ENCODE measurements at places on chromosomes 4 and X. TPM values are rescaled to one million over a fixed set of nuclear protein-coding genes. Genes with fewer than 3 reads are reported as not detected.

Gene DLG3
- 22.8 TPM for total RNA-seq

Gene C4orf51
- total RNA-seq = not detected

Gene DSPP
- not detected for total RNA-seq

Gene TMPRSS11B
- total RNA-seq = not detected

Gene JADE3
- total RNA-seq = 0.31 TPM

- peak; percentile 48 for DNase-seq
Observed at GRCh38 chrX:24260842-24261550, 52.9 kb downstream of the SUPT20HL2 start.

- no peak for DNase-seq
Observed at GRCh38 chr4:8560265-8561047, 19.7 kb upstream of the GPR78 start.

GRCh38 chr4:52112411-52112810 lies 61.3 kb downstream of the SPATA18 start:
- no peak for DNase-seq

DNA sequence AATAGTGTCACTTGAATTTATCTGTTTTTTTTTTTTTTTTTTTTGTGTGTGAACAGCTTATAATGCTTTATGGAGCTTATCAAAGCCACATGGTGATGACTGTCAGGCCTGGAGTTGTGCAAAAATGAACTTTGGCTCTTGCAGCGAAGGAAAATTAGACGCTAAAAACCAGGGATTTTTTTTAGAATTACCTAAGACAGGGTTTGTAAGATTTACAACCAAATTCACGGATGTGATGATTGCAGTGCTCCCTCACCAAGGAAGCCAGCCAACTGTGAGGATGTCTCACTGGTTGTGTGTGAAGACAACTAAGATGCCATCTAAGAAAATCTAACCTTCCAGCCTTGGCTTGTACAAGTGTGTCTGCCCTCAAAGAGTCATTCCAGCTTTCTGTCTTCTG lies 127.1 kb upstream of the SLC4A4 start:
- no peak for DNase-seq

DNA sequence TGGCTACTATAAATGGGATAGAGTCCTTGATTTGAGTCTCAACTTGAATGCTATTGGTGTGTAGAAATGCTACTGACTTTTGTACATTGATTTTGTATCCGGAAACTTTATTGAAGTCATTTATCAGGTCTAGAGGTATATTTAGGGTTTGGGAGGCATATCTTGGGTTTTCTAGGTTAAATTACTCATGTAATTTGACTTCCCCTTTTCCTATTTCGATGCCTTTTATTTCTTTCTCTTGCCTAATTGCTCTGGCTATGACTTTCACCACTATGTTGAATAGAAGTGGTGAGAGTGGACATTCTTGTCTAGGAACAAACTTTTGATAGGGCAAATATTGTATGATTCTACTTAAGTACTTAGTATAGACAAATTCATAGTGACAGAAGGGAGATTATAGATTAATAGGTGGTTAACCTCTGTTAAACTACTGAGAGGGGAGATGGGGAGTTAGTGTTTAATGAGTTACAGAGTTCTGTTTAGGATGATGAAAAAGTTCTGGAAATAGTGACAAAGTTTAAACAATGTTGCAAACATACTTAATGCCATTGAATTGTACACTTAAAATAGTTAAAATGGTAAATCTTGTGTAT lies 22.8 kb upstream of the HSPA4L start:
- no peak for DNase-seq

DNA sequence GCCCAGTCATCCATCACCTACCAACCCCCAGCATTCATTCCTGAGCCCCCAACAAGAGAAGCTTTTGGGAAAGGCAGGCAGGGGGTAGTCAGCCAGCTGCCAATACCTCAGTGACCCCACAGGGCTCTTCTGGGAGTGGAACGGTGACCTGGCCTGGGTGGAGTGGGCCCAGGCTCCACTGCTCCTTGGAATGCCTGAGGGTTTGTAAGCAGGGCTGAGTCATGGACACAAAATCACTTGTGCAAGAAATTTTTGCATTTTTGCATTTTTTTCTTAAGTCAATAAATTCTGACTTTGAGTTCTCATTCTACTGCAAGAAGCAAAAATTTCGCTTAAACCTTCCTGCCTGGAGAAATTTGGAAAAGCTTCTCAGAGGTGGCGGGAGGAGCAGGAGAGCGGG lies 18.5 kb downstream of the SORCS2 start:
- DNase-seq = no peak

- DNase-seq = no peak
Observed at GRCh38 chr4:156606554-156607477, 364.8 kb downstream of the PDGFC start.

GRCh38 chr4:175929441-175929840 lies 117.4 kb upstream of the GPM6A start:
- no peak for DNase-seq

GRCh38 chr4:38659346-38659745 lies 4.7 kb upstream of the KLF3 start:
- no peak for DNase-seq

- no peak for DNase-seq
Observed at GRCh38 chrX:80223982-80224579, 196.2 kb upstream of the TENT5D start.

DNA sequence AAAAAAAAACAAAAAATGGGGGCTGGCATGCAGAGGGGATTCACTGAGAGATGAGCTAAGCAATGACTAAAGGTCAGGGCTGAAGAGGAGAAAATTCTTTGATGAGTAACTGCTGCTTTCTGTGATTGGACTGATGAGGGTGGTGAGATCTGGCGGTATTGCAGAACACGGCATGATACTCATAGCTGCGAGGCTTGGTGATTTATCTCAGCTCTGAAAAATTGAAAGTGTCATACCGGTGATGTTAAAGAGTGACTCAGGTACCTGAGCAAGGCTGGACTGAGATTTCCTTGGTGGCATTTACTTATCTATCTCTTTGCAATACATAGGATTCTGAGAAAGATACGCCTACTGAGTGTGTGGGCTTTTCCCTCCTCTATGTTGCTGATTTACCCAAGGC lies 204.1 kb upstream of the DDX53 start:
- DNase-seq = no peak

GRCh38 chrX:41352329-41352838 lies 18.4 kb downstream of the DDX3X start:
- DNase-seq = no peak

Measured in activated CD8-positive, alpha-beta T cell treated with anti-CD3 and anti-CD28 coated beads, Interleukin-2, amount 10 ng/mL, durations not matched to agents 7 days and 5 days (primary cell).